ENCODE measurements at places on chromosomes 7 and 10.

- no peak for DNase-seq
These were observed 28.1 kb downstream of the CCDC6 start for GRCh38 chr10:59878289-59878688.

- no peak for DNase-seq
These were observed 60.1 kb downstream of the COL28A1 start for GRCh38 chr7:7475601-7476000.

- DNase-seq, result peak; percentile 33
These were observed 85.8 kb downstream of the CALD1 start for GRCh38 chr7:134865001-134865845.

DNA sequence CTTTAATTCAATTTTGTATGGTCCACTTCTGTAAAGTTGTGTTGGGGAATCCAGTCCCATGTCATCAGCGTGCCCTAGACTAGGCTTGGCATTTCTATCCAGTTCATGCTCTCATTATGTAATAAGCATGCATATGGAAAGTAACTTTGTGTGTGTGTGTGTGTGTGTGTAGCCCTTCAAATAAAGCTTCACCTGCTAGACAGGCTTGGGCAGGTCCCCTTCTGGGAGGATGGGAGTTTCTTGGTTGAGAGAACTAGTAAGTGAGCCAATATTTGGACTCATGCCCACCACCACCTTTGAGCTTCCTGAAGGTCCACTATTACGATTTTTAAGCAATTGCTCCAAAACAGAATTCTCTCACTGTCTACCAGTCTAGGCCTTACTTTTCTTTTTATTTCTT is 6.9 kb downstream of the BZW2 start:
- DNase-seq, result no peak

All from fibroblast of skin of abdomen (primary cell).